ENCODE measurements at places on chromosomes 7 and 10. TPM values are rescaled to one million over a fixed set of nuclear protein-coding genes. Genes with fewer than 3 reads are reported as not detected.

Gene RAPGEF5
- 10.3 TPM for total RNA-seq

DNA sequence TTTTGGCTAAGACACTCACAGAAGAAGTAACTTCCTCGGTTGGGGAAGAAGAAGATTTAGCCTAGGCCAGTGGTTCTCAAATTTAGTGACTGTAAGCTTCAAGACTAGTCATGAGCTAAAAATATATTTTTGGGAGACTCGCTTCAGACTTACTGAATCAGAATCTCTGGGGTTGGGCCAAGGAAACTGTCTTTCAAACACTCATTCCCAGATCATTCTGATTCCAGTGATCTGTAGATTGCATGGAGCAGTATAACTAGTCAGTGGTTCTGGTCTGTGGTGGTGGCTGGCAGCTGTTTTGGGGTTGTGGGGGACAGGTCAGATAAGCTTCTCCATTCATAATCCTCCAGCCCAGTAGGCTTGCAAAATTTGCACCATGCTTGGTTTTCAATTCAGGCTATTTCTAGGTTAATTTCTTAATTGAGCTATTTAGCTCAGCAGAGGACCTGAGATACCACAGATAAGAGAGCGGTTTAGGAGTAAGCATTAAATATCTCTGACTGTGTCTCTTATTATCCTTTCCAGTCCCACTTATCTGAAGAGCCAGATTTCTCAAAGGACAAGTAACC lies 3.8 kb upstream of the KAT6B start:
- no peak for DNase-seq
- H3K4me1 ChIP-seq = peaks cover 24% of the 10 kb centered on the region
- H3K36me3 ChIP-seq = no peaks in the 10 kb centered on the region
- peak overlapping the region; percentile 35 for H3K27ac ChIP-seq
- no peak overlapping the region for H3K4me3 ChIP-seq
- H3K27me3 ChIP-seq = no peaks in the 10 kb centered on the region

DNA sequence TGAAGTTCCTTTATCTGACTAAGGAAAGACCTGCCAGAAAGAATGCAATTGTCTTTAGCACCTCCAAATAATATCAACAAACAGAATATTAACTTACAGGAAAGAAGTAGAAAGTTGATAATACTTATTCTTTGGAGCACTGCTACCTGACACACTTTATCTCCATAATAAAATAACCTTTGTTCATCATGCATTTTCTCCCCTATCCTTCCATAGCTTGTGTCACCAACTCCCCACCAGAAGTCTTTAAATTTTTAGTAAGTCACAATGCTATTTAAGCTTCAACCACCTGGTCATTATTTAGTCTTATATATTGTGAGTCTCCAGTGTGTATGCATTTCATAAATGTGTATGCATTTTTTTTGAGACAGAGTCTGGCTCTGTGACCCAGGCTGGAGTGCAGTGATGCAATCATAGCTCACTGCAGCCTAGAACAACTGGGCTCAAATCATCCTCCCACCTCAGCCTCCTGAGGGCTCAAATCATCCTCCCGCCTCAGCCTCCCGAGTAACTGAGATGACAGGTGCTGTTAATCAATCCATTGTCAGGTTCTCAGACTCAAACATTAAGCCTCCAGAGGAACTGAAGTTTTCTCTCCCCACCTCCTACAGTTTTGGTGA lies 7.3 kb upstream of the CYP3A43 start:
- no peak overlapping the region for H3K4me3 ChIP-seq
- H3K36me3 ChIP-seq = no peaks in the 10 kb centered on the region
- H3K4me1 ChIP-seq = no peaks in the 10 kb centered on the region
- no peaks in the 10 kb centered on the region for H3K27me3 ChIP-seq
- no peak overlapping the region for H3K27ac ChIP-seq

- H3K27ac ChIP-seq = no peak overlapping the region
- H3K4me3 ChIP-seq = no peak overlapping the region
- no peaks in the 10 kb centered on the region for H3K36me3 ChIP-seq
- H3K27me3 ChIP-seq = no peaks in the 10 kb centered on the region
- no peaks in the 10 kb centered on the region for H3K4me1 ChIP-seq
These were observed 330.9 kb downstream of the PARD3 start for GRCh38 chr10:34484164-34484563.

Gene BAIAP2L1
- total RNA-seq = 3.0 TPM

DNA sequence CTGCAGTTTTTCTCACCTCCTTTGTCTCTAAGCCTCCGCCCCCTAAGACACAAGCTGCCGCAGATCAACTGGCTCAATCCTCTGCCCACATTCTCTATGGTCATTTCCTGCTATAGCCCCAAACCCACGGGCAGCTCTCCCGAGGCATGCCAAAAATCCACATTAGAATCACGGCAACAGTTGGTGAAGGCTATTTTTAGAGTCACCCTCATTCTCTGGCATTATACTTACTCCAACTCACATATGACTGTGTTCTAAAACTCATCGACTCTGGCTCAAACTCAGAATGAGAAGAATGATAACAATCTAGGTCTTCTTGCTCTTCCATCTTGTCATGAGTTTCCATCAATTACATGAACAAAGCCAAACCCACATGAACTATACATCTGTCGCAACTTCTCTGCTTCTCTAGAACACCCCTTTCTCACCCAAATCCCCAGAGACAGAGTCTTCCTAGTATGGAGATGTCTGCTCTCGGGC lies 10.9 kb upstream of the KIAA1549 start:
- DNase-seq = no peak
- no peaks in the 10 kb centered on the region for H3K27me3 ChIP-seq
- no peak overlapping the region for H3K27ac ChIP-seq
- no peaks in the 10 kb centered on the region for H3K4me1 ChIP-seq

DNA sequence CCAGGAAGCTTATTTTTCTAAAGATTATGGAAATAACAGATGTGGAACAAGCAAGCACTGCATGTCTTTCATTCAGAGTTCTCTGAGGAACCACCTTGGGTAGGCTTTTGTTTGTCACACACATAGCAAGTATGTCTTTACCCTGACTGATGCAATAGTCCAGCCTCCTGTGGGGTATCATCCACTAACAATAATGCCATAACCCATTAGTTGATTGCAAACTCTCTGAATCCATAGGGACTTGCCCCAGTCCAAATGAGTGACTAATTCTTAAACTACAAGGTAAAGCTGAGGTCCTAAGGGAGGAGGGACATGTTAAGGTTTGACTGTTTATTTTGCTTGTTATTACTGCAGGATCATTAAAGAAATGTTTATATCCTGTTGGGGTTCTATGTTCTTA lies 151.4 kb upstream of the PRPS1L1 start:
- no peak for DNase-seq
- H3K4me1 ChIP-seq = no peaks in the 10 kb centered on the region
- H3K36me3 ChIP-seq = no peaks in the 10 kb centered on the region
- no peak overlapping the region for H3K27ac ChIP-seq

Gene FAM171A1
- total RNA-seq = 4.3 TPM

DNA sequence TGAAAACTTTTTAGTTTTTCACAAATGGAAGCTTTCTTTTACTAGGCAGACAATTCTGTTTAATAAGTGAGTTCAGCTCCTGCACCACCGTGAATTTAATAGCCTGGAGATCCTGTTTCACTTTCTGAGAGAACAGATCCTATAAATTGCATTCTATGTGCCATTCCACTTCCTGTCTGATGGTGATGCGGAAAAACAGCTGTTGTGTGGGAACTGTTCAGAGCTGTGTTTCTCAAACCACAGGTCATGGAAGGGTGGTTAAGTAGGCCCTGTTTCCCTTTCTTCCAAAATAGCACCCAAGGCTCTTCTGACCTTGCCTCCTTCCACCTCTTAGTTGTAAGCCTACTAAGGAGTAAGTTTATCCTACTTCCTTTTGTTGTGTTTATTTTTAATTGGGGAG lies 97.2 kb upstream of the DKK1 start:
- no peaks in the 10 kb centered on the region for H3K36me3 ChIP-seq
- no peaks in the 10 kb centered on the region for H3K27me3 ChIP-seq
- H3K4me3 ChIP-seq = no peak overlapping the region
- H3K4me1 ChIP-seq = peaks cover 5% of the 10 kb centered on the region
- no peak overlapping the region for H3K27ac ChIP-seq
